ENCODE measurements at places on chromosomes 6 and 20.

DNA sequence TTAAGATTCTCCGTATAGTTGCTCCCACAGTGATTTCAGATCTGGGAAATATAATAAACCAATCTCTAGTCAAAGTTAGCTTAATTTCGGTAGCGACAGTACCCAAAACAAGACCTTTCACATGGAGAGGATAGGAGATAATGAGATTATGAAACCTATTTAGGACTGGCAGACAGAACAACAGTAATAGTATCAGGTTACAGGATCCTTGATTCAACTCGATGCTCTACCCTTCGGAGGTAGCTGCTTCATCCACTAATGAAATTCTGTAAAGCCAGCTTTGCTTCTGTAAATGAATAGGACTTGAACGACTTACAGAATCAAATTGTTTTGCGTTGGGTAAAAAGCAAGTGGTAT, 534 bp upstream of the AKIRIN2 start:
- no peak for DNase-seq

- DNase-seq, result no peak
These were observed 328.9 kb downstream of the FARS2 start for GRCh38 chr6:5590187-5590586.

DNA sequence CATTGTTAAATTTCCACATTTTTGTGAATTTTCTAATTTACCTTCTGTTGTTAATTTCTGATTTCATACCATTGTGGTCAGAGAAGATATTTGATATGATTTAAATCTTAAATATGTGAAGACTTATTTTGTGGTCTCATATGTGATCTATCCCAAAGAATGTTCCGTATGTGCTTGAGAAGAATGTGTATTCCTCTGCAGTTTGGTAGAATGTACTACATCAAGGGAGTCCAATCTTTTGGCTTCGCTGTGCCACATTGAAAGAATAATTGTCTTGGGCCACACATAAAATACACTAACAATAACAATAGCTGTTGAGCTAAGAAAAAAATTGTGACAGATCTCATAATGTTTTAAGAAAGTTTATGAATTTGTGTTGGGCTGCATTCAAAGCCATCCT, 176.2 kb upstream of the PRND start:
- no peak for DNase-seq

GRCh38 chr6:105041880-105042279, 85.0 kb downstream of the LIN28B start:
- DNase-seq, result no peak

- no peak for DNase-seq
These were observed 40.0 kb downstream of the RSPH3 start for GRCh38 chr6:158960026-158960425.

- no peak for DNase-seq
These were observed 740.9 kb downstream of the FRK start for GRCh38 chr6:115319823-115320222.

DNA sequence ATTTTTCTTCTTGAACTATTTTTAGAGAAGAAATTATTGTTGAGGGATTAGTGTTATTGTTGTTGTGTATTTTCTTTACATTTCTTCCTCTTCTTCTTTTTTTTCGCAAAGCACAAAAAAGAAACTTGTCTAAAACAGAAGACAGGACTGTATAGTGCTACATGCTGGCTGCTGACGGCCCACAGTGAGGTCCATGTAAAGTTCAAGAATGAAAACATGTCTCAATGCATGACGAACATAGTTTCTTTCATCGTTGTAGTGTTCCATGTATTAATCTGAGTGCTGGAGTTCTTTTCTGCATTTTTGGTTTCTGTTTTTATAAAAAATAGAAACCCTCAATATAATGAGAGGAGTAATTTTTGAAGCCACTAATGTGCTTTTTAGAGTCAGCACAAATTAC, 462.9 kb upstream of the MARCKS start:
- no peak for DNase-seq

All from GM10248 (cell line).